ENCODE measurements at places on chromosomes 6 and 20.

GRCh38 chr6:134331256-134331655 lies 13.3 kb upstream of the SGK1 start:
- no peak for DNase-seq

DNA sequence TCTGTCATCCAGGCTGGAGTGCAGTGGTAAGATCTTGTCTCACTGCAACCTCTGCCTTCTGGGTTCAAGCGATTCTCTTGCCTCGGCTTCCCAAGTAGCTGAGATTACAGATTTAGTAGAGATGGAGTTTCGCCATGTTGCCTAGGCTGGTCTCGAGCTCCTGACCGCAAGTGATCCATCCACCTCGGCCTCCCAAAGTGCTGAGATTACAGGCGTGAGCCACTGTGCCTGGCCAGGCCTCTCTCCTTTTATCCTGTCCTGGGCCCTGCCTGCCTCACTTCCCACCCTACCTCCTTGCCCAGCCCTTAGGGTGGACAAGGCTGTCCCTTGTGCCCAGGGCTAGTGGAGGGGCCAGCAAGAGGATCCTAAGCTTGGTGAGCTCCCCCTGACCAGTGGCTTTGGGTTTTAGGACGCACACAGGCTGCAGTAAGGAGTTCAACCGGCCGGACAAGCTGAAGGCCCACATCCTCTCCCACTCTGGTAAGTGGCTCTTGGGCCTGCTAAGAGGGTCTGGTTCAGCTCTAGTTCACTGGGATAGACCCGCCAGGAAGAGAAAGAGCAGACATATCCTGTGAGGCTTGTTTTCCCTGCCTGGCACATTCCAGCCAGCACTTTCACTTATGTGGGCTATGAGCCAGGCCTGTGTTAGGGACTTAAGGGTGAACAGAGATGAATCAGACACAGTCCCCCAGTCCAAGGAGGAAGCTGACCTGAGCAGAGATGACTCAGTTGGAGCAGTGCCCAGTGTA lies 21.9 kb upstream of the CHMP4B start:
- no peak for DNase-seq

DNA sequence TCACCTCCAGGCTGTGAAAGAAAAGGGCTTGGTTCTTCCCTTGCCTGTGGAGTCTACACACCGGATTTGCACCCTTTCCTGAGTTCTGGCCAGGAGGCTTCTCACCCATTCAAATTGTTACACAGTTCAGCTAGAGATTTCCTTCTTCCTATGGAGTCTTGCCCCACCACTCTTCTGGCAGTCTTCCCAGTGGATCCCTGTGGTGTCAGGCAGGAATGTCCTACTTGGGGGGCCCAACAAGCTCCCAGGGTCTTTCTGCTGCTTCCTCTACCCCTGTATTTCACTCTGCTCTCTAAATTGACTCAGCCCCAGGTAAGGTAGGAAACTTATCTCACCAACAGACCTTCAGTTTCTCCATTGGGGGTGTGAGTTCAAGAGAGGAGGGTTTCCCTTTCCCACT lies 14.0 kb upstream of the CST9L start:
- DNase-seq: no peak

DNA sequence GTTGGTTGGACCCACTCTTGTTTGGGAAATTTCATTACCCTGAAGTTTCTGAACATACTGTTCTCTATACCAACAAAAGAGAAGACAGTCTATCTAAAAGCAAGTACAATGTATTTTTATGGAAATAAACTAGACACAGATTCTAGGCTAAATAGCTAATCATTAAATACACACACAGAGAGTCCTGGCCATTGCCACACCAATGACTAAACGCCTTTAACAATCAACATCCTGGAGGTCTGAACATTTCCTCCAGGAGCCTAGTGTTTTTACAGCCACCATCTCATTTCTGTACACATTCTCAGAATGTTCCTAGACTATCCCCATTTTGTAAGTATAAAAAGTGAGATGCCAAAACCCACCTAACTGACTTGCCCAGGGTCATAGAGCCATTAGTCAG lies 141.6 kb upstream of the RREB1 start:
- DNase-seq: no peak

- peak; percentile 54 for DNase-seq
Measured at GRCh38 chr6:132648356-132648755, 10.6 kb downstream of the TAAR1 start.

DNA sequence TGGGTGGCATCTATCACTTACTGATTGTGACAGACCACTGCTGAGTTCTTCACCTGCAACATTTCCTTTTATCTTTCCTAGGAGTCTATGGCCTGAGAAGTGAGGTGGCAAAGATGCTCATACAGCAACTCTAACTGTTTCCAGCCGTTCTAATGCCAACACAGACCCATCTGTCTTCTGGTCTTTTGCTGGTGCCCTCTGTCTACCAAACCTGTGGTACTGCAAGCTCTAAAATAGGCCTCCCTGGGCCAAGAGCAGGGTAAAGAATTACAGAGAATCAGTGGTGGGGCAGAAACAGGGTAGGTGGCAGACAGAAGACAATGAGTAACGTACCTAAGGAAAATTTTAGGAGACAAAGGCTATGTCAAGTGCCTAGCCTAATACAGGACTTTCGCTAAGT lies 611.0 kb upstream of the FLRT3 start:
- no peak for DNase-seq

GRCh38 chr6:108568551-108569305 lies 8.0 kb downstream of the FOXO3 start:
- DNase-seq: no peak

Data from activated CD8-positive, alpha-beta T cell treated with anti-CD3 and anti-CD28 coated beads, Interleukin-2, amount 10 ng/mL, durations not matched to agents 7 days and 5 days (primary cell).